ENCODE measurements at places on chromosomes 5 and 9.

GRCh38 chr5:73352649-73353230 lies 95.8 kb downstream of the FOXD1 start:
- no peak for DNase-seq

- DNase-seq: no peak
Observed at GRCh38 chr9:69671879-69672595, at the start of gene APBA1. TSS of gene APBA1 (minus strand) at chr9:69672371.

GRCh38 chr5:67416986-67417385 lies 220.4 kb upstream of the CD180 start:
- DNase-seq: no peak

GRCh38 chr5:128062172-128062746 lies 21.3 kb upstream of the SLC12A2 start:
- DNase-seq: no peak

GRCh38 chr5:75659791-75660450 lies 48.7 kb downstream of the ANKDD1B start:
- peak; percentile 21 for DNase-seq

GRCh38 chr9:27599102-27599869 lies 26.0 kb upstream of the C9orf72 start:
- no peak for DNase-seq

- DNase-seq: no peak
Observed at GRCh38 chr5:21236971-21237427, 1249.0 kb upstream of the CDH18 start.

- DNase-seq: no peak
Observed at GRCh38 chr9:90961375-90961774, 159.8 kb downstream of the SYK start.

GRCh38 chr5:159155960-159156359 lies 53.4 kb downstream of the RNF145 start:
- DNase-seq: no peak

DNA sequence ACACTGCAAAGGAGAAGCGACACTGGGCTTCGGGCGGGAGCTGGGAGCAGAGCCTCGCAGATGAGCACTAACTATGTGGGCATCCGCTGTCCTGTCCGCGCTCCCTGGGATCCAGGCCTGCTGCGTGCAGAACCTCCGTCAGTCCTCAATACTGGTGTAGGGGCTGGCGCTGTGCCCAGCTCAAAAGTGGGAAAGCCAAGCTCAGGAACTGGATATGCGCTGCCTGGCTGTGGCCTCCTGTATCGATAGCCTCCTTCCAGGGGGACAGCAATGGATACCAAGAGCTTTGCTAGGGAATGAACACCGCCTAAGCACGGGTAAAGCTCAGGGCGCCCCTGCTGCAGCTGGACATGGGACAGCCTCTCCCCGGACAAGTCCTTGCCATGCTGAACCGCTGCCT lies 270.4 kb downstream of the NSG2 start:
- no peak for DNase-seq

GRCh38 chr5:113901718-113902117 lies 388.2 kb downstream of the YTHDC2 start:
- no peak for DNase-seq

DNA sequence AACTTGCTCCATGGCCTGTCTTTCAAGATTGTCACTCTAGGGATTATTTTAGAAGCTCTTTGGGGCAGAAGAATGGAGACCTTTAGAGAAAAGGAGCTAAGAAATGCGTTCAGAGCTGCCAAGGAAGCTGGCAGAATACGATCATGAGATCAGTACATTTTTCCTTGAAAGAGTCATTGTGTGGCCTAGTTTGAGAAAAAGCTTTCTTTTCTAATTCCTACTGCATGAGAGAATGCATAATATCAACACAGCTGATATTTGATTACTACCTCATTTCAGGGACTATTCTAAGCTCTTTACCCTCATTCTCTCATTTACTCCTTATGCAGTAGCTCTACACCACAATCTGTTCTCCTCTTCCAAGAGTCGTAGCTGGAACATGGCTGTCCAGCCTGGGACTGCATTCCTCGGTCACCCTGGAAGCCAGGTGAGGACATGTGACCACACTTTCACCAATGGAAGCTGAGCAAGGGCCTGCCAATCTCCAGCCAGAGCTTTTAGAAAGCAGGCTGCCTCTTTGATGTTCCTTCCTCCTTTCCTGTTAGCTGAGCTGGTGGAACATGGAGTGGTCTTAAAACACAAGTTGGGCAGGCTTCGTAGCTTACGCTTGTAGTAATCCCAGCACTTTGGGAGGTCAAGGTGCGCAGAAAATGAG lies 99.3 kb upstream of the LHFPL2 start:
- DNase-seq: no peak

DNA sequence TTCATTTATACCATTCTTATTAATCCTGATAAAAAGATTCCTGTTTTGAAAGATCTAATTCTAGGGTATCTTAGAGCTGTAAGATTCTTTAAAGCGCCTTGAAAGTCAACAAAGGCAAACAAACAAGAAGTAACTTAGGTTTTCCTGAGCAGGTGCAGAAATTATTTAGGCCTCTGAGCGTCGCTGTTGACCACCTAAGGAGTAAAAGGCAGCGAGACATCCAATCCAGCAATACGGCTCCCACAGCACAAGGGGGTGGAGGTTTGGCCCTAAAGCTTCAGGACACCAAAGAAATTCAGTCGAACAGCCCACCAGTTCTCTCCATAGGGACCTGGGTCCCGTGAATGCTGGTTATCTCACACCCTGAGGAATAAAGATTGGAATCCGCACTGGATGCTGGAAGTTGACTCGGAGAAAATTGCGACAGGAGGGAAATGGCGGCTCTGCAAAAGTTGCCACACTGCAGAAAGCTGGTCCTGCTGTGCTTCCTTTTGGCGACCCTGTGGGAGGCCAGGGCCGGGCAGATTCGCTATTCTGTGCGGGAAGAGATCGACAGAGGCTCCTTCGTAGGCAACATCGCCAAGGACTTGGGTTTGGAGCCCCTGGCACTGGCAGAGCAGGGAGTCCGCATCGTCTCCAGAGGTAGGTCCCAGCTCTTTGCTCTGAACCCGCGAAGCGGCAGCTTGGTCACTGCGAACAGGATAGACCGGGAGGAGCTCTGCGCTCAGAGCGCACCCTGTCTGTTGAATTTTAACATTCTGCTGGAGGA lies at the start of gene PCDHGA2:
Gene PCDHGA2 (plus strand): TSS at position 223 of the 769 bp plus-strand sequence.
- DNase-seq: no peak

DNA sequence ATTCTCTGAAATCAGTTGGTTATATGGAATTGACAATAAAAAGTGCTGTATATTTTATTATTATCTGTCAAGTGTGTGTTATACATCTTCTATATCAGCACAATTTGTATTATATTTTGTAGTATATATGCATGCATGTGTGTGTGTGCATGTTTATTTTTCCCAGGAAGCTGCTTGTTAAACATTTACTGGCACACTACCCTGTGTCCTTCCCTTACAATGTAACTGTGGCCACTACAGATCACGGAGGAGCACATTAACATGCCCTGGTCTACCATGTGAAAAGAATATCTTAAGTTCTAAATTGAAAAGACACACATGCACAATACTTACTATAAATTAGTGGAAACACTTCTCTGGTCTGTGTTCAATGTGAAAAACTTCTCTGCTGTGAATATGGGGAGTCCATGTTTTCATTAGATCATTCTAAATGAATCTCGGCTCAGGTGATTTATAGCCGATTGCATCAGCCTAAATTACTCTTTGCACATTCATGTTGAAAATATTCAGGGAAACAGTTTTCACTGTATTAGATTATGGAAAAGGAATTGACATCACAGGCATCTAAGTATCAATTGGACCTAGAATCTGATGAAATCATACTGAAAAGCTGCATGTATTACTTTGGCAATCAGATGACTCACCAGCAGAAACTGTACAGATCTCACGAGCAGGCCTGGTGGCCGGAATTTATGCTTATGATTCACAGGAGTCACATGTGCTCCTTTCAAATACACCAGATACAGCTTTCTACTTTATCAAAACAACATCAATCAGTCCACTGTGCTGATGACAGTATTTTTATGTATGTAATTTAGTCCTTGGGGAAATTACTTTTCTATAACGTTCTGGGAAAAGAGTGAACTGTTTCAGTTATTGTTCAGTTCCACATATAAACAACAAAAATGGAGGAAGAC lies 39.4 kb downstream of the LURAP1L start:
- no peak for DNase-seq

- peak; percentile 19 for DNase-seq
Observed at GRCh38 chr9:14958989-14959388, 48.8 kb upstream of the FREM1 start.

GRCh38 chr5:6634306-6634705 lies 1.1 kb downstream of the SRD5A1 start:
- DNase-seq: no peak

DNA sequence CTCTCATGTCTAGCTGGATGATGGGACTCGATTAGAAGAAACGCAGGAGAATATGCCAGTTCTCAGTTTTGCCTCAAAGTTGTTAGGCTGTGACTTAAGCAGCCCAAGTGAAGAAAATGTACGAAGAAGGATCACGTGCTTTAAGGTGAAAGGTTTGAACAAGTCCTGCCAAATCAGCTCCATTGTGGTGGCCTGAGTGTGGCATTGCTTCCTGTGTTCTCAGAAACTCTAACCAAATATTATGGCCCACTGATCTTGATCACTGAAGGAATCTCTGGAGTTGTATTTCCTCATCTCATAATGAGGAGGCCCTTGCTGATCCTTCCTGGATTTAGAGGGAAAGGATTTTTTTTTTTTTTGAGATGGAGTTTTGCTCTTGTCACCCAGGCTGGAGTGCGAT lies 44.0 kb downstream of the OTULIN start:
- peak; percentile 19 for DNase-seq

GRCh38 chr9:125049212-125050049 lies 93.9 kb downstream of the SCAI start:
- DNase-seq: no peak

- no peak for DNase-seq
Observed at GRCh38 chr5:68406767-68407241, 191.2 kb downstream of the PIK3R1 start.

DNA sequence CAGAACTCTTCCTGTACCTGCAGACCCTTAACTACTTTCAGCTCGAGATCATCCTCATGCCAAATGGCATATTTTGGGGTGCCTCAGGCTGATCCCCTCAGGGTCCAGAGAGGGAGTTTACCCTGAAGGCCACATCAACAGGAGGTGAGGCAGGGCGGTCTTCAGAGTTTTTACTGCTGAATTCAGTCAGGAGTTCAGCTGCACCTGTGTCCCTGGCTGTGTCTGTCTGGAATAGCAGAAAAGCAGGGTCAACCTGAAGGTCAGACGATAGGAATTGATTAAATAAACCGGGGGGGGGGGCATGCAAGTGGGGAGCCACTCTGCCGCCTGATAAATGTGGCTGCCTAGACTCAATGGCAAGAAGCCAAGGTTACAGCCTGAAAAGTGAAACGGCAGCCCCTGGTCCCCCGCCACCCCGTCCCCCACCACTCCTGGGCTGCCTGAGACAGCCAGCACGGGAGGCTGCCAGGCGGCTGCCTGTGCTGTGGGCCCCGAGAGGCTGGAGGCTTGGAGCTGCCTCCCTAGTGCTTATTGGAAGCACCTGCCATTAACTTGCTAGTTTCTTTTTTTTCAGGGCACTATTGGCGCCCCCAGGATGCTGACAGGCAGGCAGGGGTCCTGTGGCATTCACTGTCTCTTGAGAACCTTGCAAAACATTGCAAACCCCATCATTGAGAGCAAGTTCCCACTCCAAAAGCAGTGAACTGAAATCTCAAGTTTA lies 182.7 kb upstream of the PPP1R26 start:
- no peak for DNase-seq

- no peak for DNase-seq
Observed at GRCh38 chr5:151881621-151882225, 42.9 kb downstream of the GLRA1 start.

- DNase-seq: no peak
Observed at GRCh38 chr5:115543365-115544042, 1.1 kb downstream of the FEM1C start.

DNA sequence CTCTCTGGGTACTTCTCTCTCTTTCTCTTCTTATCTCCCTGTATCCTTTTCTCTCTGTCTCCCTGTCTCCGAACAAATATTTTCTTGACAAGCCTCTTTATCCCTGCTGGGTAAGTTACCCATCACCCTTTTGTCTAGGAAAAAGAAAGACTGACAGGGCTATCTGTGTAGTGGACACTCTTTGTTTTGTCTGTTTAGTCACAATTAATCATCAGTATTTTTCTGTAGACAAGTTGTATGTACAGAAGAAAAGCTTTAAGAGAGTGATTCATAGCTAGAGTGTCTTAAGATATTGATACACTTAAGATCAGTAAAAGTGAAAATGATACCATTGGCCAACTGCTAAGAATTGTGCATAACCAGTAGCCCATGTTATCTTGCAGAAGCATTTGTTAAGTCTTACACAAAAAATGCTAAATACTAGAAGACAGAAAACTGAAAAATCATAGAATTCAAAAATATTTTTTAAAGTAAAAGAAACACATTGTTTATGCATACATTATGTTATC lies 1043.8 kb upstream of the EDIL3 start:
- DNase-seq: no peak

- no peak for DNase-seq
Observed at GRCh38 chr9:79542735-79543620, 28.8 kb upstream of the TLE4 start.

DNA sequence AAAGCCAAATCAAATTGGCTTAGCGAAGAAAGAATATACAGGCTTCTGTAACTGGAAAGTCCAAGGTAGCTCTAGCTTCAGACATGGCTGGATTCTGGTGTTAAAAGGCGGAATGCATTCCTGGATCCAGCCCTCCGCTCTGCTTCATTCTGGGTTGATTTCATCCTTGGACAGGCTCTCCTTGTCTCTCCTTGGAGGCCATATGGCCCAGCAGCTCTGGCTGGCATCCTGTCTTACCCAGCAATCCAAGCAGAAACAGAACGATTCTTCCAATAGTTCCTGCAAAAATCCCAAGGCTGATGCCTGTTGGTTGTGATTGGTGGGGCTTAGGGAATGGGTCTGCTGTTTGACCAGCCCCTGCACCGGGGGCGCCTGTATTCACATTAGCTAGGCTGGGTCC lies 37.0 kb upstream of the SAP30L start:
- DNase-seq: no peak

DNA sequence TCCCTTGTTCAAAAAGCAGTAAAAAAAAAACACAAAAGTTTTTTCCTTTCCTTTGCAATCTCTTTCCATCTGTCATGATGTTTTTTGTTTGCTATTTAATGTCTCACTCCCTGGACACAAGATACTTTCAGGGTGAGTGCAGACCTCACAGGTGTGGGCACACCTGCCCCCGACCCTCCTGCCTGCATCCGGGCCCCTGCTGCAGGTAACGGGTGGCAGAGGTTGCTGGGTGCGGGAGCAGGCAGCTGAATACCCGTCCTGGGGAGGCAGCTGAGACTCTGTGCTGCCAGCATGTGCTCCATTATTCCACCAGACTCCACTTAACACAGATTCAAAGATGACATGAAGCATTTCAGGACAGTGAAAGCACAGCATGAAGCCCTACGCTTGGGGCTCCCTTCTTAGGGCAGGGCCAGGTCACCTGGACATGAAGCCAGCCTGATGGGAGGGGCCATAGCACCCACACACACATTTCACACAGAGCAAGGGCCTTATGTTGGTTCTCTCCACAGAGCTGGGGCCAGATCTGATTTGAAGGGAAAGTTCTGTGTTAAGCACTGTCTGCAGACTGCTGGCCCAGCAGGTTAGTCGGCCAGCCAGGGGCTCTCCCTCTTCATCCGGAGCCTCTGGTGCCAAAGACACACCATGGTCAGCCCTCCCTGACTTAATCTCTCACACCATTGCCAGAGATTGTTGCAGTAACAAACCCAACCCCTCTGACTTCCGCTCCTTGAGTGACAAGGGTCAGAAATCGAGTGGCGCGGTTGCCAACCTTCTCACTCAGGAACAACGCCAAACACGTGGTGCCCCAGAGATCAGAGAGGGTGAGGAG lies 13.0 kb downstream of the NEK6 start:
- DNase-seq: no peak

Data from activated CD4-positive, alpha-beta T cell treated with anti-CD3 and anti-CD28 coated beads, Interleukin-2, Interleukin-4, amounts not matched to agents 100 ng/mL and 50 ng/mL, durations not matched to agents 16 hours and 8 hours (primary cell).